ENCODE measurements at places on chromosomes 1 and 21. TPM values are rescaled to one million over a fixed set of nuclear protein-coding genes. Genes with fewer than 3 reads are reported as not detected.
A peak's percentile ranks its signal among the peaks of the same experiment; 100 is the strongest.

- H3K36me3 ChIP-seq: no peaks in the 10 kb centered on the region
- H3K27ac ChIP-seq: no peak overlapping the region
- no peaks in the 10 kb centered on the region for H3K27me3 ChIP-seq
- DNase-seq: no peak
Measured at GRCh38 chr1:152388889-152389288, 25.2 kb downstream of the CRNN start.

GRCh38 chr1:34002810-34003209 is 138.9 kb downstream of the HMGB4 start:
- no peaks in the 10 kb centered on the region for H3K4me1 ChIP-seq
- H3K27me3 ChIP-seq: no peaks in the 10 kb centered on the region
- no peaks in the 10 kb centered on the region for H3K36me3 ChIP-seq
- no peak overlapping the region for H3K27ac ChIP-seq
- DNase-seq: no peak

DNA sequence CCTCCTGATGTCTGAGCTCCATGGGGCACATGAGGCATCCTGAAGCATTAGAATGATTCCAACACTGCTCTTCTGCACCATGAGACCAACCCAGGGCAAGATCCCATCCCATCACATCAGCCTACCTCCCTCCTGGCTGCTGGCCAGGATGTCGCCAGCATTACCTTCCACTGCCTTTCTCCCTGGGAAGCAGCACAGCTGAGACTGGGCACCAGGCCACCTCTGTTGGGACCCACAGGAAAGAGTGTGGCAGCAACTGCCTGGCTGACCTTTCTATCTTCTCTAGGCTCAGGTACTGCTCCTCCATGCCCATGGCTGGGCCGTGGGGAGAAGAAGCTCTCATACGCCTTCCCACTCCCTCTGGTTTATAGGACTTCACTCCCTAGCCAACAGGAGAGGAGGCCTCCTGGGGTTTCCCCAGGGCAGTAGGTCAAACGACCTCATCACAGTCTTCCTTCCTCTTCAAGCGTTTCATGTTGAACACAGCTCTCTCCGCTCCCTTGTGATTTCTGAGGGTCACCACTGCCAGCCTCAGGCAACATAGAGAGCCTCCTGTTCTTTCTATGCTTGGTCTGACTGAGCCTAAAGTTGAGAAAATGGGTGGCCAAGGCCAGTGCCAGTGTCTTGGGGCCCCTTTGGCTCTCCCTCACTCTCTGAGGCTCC is 11.1 kb upstream of the RASSF5 start:
- peaks cover 33% of the 10 kb centered on the region for H3K4me1 ChIP-seq
- no peak overlapping the region for H3K27ac ChIP-seq
- no peak for DNase-seq
- H3K4me3 ChIP-seq: no peak overlapping the region

- no peak for DNase-seq
- peaks cover 3% of the 10 kb centered on the region for H3K4me1 ChIP-seq
- H3K36me3 ChIP-seq: no peaks in the 10 kb centered on the region
- H3K27ac ChIP-seq: no peak overlapping the region
- H3K4me3 ChIP-seq: no peak overlapping the region
Measured at GRCh38 chr1:55650444-55650843, 435.3 kb upstream of the USP24 start.

TMEM240 gene
- not detected for total RNA-seq

CLEC20A gene
- not detected for total RNA-seq

FAM110D gene
- 3.6 TPM for total RNA-seq

DNA sequence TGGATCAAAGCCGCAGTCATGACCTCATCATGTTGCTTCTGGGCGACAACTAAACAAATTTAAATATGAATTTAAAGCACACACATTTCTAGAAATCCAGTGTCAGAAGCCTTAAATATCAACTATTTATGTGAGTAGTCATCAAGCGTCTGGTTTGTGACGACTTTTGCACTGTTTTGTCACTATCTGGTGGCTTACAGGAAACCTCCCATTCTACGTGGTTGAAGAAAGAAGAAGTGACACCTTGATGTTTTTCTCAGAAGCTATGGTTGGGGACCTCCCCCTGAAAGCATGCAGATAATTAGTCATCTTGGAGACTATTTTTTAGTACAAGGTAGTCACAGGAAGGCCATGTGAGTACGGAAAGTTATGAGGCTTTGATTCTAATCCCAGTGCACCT is 58.5 kb downstream of the TENT5C start:
- H3K4me3 ChIP-seq: no peak overlapping the region
- H3K27me3 ChIP-seq: no peaks in the 10 kb centered on the region
- no peak overlapping the region for H3K27ac ChIP-seq
- H3K36me3 ChIP-seq: no peaks in the 10 kb centered on the region

DNA sequence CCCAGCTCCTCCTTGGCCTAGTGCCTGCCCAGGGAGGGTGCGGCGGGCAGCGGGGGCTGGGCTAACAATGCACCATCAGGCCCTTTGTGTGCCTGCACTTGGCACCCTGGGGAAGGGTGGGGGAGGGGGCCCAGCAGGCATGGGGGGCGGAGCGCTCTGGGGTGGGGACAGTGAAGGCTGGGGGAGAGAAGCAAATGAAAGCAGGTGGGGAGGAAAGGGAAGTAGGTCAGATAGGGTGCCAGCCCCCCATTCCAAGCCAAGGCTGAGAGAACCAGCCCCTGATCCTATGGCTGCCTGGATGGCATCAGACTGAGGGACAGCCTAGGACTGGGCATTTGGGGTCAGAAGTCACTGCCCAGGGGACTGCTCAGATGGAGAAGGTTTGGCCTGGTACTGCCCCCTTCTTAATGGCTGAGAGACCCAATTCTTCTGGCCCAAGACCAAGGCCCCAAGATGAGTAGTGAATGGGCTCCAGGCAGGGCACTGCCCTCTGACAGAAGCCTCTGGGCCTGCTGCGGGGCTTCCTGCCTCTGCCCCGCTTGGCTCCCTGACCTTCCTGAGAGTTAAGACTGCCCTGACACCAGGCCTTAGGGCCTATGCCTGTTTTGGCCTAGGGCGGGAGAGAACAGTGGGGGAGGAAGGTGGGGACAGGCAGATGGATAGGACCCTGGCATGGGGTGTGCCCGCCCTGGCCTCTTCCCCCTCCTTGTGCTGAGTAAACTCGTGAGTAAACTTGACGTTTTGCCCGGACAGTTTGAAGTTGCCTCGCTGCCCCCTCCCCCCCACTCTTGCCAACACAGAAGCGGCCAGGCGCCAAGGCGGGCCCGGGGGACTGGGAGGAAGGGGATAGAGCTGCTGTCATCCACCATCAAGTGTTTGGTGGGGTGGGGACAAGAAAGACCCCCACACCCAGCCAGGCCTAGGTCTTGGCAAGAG is 2.7 kb downstream of the ZBTB7B start:
- peaks cover 64% of the 10 kb centered on the region for H3K4me1 ChIP-seq
- H3K4me3 ChIP-seq: peak overlapping the region; percentile 97
- peak overlapping the region; percentile 96 for H3K27ac ChIP-seq
- DNase-seq: no peak
- H3K36me3 ChIP-seq: no peaks in the 10 kb centered on the region

GRCh38 chr1:56434740-56435139 is 144.6 kb downstream of the PLPP3 start:
- no peak overlapping the region for H3K4me3 ChIP-seq
- peaks cover 9% of the 10 kb centered on the region for H3K4me1 ChIP-seq
- no peaks in the 10 kb centered on the region for H3K36me3 ChIP-seq
- H3K27ac ChIP-seq: no peak overlapping the region
- no peaks in the 10 kb centered on the region for H3K27me3 ChIP-seq

LCE6A gene
- total RNA-seq: 45.5 TPM

DNA sequence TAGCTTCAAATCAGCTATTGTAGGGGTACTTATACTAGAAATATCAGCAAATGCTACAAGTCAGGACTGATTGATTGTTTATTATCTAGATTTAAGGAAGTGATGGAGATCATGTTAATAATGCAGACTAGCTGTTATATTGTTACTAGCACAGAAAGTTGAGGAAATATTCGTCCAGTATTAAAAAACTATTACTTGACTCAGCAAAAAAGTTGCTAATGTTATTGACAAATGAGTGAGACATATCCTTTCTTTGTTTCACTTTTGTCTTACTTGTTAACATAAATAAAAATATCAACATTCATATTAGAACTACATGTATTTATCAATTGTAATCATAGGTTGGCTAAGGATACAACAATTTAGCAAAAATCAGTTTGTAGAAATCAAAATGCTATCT is 114.1 kb downstream of the WDR3 start:
- no peak for DNase-seq
- H3K27me3 ChIP-seq: no peaks in the 10 kb centered on the region
- no peak overlapping the region for H3K27ac ChIP-seq
- no peak overlapping the region for H3K4me3 ChIP-seq
- no peaks in the 10 kb centered on the region for H3K36me3 ChIP-seq

CD1D gene
- 0.38 TPM for total RNA-seq

DNA sequence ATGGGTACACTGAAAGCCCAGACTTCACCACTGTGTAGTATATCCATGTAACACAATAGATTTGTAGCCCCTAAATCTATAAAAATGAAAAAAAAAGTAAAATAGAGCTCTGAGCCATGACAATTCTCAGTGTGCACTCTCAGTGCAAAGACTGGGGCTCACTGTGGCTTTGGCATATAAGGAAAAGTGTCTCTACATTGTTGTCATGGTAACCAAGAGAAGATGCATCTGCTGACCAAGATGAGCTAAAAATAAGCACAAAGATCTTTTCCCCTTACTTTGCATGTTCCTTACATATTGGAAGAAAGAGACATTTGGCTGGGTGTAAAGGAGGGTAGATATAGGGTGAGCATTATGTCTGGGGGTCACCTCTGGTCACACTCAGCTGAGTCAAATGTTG is 12.0 kb downstream of the PGLYRP4 start:
- no peaks in the 10 kb centered on the region for H3K27me3 ChIP-seq
- H3K27ac ChIP-seq: no peak overlapping the region
- H3K4me1 ChIP-seq: no peaks in the 10 kb centered on the region
- DNase-seq: no peak

GRCh38 chr1:190320952-190321351 is 156.7 kb downstream of the BRINP3 start:
- H3K27me3 ChIP-seq: no peaks in the 10 kb centered on the region
- no peaks in the 10 kb centered on the region for H3K4me1 ChIP-seq
- no peak overlapping the region for H3K27ac ChIP-seq
- H3K36me3 ChIP-seq: no peaks in the 10 kb centered on the region

GRCh38 chr1:159162516-159163265 is 8.7 kb upstream of the CADM3 start:
- H3K4me3 ChIP-seq: no peak overlapping the region
- no peaks in the 10 kb centered on the region for H3K27me3 ChIP-seq
- peaks cover 14% of the 10 kb centered on the region for H3K4me1 ChIP-seq
- no peak for DNase-seq

DNA sequence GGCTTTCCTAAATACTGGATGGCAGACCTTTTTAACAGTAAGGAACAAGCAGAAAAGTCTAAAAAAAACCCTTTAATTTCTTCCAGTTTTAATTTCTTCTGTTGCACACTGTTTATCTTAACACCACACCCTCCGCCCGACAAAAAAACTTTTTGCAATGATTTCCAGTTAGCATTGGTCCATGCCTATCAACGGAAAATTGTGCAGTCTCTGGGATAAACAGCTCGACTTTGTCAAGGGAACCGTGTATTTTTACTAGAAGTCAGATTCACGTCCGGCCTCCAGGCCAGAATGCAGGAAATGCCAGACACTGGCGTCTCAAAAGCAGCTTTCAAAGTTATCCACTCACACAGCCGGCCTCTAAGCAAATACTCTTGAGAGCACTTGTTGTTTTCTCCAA is 378 bp upstream of the NUP210L start:
- peaks cover 21% of the 10 kb centered on the region for H3K4me1 ChIP-seq
- DNase-seq: no peak
- H3K27ac ChIP-seq: peak overlapping the region; percentile 59
- H3K4me3 ChIP-seq: no peak overlapping the region
- H3K27me3 ChIP-seq: no peaks in the 10 kb centered on the region

DNA sequence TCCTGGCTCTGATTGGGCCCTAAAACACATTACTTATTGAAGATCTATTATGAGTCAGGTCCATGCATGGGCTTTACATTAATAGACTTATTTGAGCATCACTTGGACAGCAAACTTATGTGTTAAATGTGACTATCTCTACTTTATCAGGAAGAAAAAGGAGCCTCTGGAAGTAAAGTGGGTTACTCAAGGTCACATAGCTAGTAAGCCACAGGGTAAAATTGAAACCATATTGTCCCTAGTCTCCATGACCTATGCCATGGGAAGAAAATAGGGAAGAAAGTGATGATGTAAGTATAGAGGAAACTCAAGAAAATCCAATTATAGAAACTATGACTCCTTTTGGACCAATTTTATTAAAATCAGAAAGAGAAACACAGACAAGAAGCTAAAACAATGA is 555.3 kb downstream of the NUF2 start:
- no peaks in the 10 kb centered on the region for H3K27me3 ChIP-seq
- DNase-seq: no peak
- H3K4me1 ChIP-seq: peaks cover 9% of the 10 kb centered on the region
- H3K36me3 ChIP-seq: no peaks in the 10 kb centered on the region
- no peak overlapping the region for H3K4me3 ChIP-seq

DNASE2B gene
- not detected for total RNA-seq

Measured in suprapubic skin (tissue), 4 donors.